GM12892 (cell line): ENCODE measurements at places on chromosomes 2 and 18.

- no peak for DNase-seq
Observed at GRCh38 chr18:24992491-24992890, 359.5 kb downstream of the ZNF521 start.

- DNase-seq, result no peak
Observed at GRCh38 chr2:118044854-118045253, 31.0 kb upstream of the CCDC93 start.

DNA sequence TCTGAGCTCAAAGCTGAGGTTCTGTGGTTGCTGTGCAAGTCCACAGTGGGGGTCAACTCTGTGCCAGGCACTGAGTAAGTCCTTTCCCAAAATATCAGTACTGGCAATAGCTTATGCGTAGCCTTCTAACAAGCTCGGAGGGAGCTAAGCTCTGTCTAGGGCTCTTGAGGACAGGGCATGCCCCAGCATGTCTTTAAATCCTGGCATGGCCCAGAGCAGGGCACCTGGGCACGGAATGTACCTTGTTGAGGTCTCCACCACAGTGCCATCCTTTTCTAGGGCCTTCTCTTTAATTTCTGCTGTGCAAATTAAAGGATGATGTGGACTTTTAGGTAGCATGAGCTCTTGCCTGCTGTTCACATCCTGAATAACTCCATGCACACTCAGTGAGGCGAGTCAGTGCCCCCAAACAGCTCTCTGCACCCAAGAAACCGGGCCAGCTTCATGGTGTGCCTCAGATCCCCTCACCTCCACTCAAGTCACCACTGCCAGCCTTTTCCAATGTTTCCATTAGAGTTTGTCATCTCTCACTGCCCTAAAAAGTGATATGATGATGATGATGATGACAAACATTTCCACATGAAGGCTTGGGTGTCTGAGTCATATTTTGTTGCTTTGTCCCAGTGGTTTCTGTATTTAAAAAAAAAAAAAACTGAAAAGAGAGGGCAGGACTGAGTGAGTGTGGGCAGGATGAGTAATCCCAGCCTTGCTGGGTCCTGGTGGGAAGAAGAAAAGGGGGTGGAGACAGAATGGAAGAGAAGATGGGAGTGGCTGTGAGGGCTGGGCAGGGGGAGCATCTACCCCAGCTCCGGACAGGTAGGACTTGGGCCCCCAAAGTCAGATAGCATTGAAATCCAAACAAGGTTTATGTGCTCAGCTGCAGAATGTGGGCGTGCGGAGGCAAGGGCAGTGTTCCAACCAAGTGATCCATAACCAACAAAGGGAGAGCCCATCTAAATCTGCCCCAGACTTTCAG is 78.9 kb downstream of the ZBTB7C start:
- no peak for DNase-seq

DNA sequence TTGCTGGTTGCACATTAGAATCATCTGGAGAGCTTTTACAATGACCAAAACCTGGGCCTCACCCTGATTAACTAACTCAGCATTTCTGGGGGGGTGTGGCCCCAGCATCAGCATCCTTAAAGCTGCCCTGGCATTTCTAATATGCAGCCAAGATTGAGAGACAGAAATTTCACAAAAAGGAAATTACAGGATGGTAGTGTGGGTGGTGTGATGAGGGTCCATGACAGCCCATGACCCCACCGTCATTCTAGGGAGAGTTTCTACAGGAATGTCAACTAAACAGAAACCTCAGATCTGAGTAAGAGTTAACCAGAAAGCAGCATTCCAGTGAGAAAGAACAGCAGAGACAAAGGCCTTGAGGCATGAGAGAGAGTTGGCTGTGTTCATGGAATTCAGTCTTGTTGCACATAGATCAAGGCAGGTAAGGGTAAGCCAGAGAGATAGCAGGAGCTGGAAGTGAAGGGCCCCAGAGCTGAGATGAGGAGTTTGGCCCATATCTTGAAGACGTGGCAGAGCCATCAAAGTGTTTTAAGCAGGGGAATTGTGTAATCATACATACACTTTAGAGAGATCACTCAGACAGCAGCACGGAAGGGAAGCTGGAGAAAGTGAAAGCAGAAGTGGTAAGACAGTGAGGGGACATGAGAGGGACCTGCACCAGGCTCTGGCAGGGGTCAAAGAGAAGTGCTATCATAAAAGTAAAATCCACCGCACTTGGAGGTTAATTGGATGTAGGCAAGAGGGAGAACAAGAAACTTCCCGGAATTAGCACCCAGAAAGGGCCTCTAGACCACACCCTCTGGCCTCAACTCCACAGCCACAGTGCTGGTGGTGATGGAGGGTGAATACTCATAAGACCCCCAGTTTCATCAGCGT is 7.8 kb upstream of the TRABD2A start:
- no peak for DNase-seq

DNA sequence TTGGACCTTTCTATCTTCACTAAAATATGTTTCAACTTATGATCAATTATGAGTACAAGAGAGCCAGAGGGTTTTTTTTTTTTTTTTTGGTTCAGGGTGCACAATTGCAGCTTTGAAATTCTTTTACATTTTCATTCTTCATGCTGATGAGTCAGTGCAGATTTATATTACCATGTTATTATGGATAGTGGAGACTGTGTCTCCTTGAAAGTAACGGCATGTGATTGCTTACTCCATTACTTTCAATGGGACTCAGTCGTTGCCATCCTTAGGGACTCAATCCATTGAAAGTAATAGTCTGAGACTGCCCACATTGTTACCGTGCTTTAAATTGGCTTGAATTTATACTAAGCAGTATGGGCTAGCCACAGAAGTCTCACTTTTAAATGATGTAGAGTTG is 286.5 kb upstream of the FANCL start:
- no peak for DNase-seq

- no peak for DNase-seq
Observed at GRCh38 chr2:172643142-172643541, 87.3 kb downstream of the PDK1 start.

DNA sequence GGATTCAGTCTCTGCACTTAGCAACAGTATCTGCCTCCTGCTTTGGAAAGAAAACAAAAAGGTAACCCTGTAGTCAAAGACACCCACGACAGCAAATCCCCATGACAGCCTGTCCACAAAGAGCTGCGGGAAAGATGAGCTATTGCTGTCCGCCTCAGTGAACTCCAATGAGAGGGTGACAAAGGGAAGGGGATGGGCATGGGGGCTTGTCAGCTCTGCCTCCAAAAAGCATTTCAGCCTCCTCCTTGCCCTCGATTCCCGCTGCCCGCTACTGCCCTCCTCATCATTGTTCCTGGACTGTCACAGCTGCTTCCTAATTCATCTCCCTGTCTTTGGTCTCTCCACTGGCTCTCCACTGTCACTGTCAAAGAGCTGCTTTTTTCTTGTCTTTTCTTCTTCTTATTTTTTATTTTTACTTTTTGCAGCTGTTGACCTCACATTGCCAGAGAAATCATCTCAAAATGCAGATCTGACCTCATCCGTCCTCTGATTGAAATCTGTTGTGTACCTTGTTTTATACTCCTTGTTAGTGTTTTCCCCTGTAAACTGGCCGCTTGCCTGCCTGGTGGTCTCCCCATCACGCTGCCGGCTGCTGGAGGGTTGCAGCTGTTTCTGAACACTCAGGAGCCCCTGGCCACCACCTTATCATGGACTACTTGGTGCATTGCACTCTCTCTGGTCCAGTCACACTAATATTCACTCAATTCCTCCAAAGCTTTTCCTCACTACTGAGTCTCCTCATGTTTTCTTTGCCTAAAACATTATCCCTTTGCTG is 7.9 kb upstream of the E2F6 start:
- DNase-seq, result no peak

DNA sequence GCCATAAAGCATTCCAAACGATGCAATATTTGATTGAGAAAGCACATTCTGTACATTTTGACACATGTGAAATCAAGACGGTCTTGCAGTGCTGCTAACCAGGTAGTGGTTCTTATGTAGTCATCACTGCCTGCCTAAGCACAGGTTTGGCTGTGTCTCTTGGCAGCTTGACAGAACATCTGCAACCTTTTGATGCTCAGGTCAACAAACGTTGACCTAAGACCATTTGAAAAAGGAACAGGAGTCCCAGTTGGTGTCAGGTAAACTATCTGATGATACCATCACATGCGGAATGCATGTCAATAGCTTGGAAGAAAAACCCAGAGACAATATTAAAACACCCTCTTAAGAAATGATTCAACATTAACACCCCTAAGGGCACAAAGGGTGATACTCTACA is 80.7 kb downstream of the L3MBTL4 start:
- DNase-seq, result no peak
